Right lobe of liver (tissue), 6 donors: ENCODE measurements at places on chromosomes 6 and 20. TPM values are rescaled to one million over a fixed set of nuclear protein-coding genes. Genes with fewer than 3 reads are reported as not detected.
A peak's percentile ranks its signal among the peaks of the same experiment; 100 is the strongest.

DNA sequence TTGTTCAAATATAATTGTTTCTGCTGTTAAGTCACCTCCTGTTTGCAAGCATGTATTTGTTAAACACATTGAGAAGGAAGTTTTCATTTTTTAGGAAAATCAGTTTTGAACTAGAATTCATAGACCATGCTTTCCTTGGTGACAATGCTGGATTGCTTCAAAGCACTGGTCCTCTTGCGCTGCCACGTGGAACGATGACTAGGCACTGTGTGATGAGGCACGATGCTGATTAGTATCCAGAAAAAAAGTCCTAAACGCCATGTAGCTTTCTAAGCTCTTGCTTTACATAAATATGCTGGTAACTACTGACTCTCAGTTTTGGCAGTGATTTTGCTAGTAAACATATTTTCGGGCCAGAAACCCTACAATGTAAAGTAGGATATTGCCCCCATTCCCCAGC is 11.1 kb upstream of the EXOC2 start:
- no peak for DNase-seq

DNA sequence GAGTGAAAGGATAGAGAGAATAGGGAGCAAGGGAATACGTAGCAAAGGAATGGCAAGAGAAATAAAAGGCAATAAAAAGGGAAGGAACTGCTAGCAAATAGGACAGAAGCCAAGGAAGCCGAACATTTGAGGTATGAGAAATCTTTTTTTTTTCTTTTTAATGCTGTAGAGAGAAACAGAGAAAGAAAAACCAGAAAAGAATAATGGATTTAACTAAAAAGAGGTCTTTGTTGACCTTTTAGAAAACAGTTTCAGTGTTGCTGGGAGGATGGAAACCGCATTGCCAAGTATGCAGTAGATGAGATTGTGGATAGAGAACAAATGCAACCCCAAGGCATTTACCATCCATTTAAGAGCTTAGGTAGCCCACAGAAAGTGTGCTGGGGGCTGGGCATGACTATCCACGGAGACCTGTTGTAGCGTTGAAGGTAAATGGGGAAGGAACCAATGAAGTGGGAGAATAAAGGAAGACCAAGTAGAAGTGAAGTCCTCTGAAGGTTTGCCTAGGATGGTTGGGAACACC is 23.3 kb upstream of the C6orf62 start:
- DNase-seq, result no peak

- no peak for DNase-seq
These were observed 87.1 kb upstream of the SCGN start for GRCh38 chr6:25564943-25565342.

GRCh38 chr6:53536561-53536960 is 8.3 kb downstream of the GCLC start:
- DNase-seq, result no peak

GRCh38 chr20:10177326-10177725 is 41.3 kb upstream of the SNAP25 start:
- DNase-seq, result no peak

- DNase-seq, result no peak
These were observed 73.2 kb upstream of the JAG1 start for GRCh38 chr20:10747019-10747418.

GRCh38 chr6:150685860-150686259 is 86.2 kb downstream of the PLEKHG1 start:
- no peak for DNase-seq

DNA sequence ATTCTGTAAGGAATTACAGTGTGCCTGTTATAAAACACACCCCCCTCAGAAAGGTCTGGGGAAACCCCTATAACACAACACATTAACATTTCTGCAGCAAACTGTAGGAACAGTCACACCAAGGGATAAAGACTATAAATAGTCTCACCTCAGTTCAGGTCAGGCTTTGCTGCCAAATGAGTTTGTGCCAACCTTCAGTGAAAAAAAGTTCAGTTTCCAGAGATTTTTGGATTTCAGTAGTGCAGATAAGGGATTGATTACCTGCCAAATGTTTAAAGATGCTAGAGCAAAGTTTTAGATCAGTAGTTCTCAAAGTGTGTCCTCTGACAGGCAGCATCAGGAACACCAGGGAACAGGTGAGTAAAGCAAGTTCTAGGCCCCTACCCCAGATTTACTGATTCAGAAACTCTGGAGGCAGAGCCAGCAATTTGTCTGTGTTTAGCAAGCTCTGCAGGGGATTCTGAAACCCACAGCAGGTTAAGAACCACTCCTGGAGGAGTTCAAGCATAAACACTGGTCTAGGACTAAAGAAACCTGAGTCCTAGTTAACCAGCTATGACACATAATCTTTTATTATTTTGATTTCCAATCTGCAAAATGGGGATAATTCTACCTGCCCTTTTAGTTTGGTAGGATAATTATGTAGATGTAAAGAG is 111.0 kb downstream of the RCAN2 start:
- peak; percentile 51 for DNase-seq

DNA sequence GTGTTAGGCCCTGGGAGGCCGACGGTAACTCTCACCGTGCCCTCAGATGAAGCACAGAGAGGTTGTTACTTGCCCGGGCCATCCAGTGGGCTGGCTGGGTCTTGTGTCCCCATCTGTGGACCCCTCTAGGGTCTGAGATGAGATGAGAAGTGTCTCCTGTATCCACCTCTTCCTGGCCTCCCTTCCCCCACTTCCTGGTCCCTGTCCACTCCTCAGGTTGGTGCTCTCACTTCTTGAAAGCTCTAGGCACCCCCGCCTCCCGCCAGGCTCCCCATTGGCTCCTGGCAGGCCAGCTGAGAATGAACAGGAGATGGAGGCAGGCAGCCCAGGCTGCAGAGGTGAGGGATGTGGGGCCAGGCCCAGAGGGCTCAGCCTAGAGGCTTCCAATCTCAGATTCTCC is 1.5 kb downstream of the MMP24OS start:
- no peak for DNase-seq

GRCh38 chr6:105460860-105461259 is 58.0 kb upstream of the PREP start:
- DNase-seq, result no peak

- no peak for DNase-seq
These were observed 178.6 kb downstream of the UNC5CL start for GRCh38 chr6:40860443-40860842.

DNA sequence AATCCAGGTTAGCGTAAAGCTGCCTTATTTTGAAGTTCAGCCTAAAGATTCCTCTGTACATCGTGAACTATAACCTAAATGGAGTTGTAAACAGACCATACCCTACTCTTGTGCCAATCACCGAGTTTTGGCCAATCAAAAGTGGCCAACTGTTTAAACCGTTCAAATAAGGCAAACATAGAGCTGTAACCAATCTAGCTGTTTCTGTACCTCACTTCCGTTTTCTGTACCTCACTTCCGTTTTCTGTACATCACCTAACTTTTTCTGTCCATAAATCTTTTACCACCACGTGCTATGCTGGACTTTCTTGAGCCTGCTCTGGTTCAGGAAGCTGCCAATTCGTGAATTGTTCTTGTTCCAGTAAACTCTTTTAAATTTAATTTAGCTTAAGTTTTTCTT is 39.7 kb downstream of the LBP start:
- DNase-seq, result no peak

- no peak for DNase-seq
These were observed 43.0 kb upstream of the GPR31 start for GRCh38 chr6:167200806-167201205.

- DNase-seq, result no peak
These were observed 28.1 kb upstream of the PNPLA1 start for GRCh38 chr6:36241728-36242127.

DNA sequence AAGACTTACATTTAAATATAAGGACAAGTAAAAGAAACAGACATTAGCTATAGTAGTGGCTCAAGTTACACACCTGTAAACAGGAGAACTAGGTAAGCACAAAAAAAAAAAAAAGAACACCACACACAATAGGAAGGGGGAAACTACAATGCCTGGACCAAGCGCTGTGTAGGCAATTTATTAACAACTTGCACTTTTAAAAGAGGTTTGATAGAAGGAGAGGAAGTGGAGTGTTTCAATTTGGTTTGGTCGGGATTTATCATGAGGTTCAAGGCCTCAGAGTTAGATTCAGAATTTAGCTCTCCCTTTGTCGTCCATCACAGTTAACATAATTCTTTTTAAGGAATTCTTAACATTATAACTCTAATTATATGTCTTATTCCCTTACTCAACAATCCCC is 1.1 kb upstream of the USP49 start:
- DNase-seq, result no peak

DNA sequence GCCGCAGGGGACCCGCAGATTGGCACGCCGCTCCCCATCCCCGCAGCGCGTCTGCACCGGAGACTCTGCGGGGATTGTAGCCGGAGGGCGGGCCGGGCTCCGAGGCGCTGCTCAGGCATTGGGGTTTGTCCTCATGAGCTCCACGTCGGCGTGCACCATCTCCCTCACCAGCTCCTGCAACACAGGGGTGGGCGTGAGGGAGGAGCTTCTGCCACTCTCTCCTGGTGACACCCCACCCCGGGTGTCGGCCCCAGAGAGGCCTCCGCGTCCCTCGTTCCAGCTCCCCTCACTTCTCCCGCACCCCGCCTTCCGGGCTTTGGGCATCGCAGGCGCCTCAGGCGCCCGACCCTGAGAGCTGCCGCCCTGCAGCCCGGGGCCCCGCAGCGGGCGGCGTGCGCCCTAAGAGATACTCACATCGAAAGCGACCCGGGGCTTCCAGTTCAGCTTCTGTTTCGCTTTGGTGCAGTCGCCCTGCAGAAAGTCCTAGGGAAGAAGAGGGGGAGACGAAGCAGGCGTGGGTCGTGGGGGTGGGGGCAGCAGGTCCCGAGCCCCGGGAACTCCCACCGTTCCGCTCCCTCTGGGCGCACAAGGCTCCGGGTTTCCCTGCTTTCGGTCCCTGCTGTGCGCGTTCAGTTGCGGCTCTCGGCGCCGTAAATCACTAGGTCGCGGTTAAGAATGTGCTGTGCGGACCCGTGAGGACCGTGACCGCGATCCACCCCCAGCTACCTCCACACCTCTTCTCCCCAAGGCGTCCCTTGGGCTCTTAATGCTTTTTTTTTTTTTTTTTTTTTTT is 14.5 kb downstream of the FOXC1 start:
- no peak for DNase-seq

DNA sequence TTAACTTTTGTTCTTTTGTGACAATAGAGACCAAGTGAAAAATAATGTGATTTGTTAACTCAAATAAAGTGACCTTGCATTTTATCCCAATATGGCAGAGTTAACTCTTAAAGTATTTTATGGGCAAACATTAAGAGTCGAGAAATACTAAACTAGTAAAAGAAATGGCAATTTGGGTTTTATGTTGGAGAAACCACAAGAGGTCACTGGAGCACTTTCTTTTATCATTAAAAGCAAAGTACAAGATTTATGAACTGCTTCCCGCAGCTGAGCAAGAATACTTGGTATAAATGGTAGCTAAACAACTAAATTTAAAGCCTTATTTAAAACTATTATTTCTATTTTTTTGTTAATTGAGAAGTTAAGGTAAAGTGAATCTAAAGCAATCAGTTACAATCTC is 33.5 kb upstream of the MCM9 start:
- DNase-seq, result no peak

- DNase-seq, result no peak
These were observed 150.8 kb upstream of the FLRT3 start for GRCh38 chr20:14488212-14488611.

- no peak for DNase-seq
These were observed 3.5 kb upstream of the MYT1 start for GRCh38 chr20:64160526-64161355.

The RIPPLY2 gene
- total RNA-seq, result not detected

The GMNN gene
- 7.7 TPM for total RNA-seq

The PRL gene
- total RNA-seq, result not detected

The ZSCAN12 gene
- total RNA-seq, result 1.4 TPM

The LY6G5C gene
- total RNA-seq, result 0.95 TPM

The HUS1B gene
- total RNA-seq, result 0.34 TPM

The SCUBE3 gene
- 0.06 TPM for total RNA-seq

The ADGRB3 gene
- total RNA-seq, result 0.25 TPM

The TNXB gene
- total RNA-seq, result 8.2 TPM

The WFDC5 gene
- total RNA-seq, result not detected

The ATAT1 gene
- 5.3 TPM for total RNA-seq

The SLC24A3 gene
- 0.06 TPM for total RNA-seq

The BCL2L1 gene
- total RNA-seq, result 91.0 TPM

The BPIFA2 gene
- not detected for total RNA-seq

The LAMA2 gene
- 9.2 TPM for total RNA-seq
